ENCODE measurements at places on chromosomes 16 and 17.
A peak's percentile ranks its signal among the peaks of the same experiment; 100 is the strongest.

DNA sequence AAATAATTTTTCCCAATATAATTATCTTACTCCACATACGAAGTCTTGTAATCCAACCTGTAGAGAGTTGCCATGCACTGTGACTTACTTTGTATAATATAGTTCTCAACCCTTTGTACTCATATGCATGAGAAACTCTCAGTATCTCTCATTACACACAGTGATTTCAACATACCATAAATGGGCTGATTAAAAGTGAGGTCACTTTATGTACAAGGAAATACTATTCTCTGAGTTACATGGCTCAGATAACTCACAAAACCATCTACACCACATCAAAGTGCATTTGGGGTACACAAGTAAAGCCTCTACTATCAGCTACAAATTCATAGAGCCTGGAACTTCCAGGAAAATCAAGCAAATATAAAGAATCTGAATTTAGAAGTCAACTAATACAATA is 27.9 kb downstream of the SLFN12 start:
- DNase-seq, result no peak

DNA sequence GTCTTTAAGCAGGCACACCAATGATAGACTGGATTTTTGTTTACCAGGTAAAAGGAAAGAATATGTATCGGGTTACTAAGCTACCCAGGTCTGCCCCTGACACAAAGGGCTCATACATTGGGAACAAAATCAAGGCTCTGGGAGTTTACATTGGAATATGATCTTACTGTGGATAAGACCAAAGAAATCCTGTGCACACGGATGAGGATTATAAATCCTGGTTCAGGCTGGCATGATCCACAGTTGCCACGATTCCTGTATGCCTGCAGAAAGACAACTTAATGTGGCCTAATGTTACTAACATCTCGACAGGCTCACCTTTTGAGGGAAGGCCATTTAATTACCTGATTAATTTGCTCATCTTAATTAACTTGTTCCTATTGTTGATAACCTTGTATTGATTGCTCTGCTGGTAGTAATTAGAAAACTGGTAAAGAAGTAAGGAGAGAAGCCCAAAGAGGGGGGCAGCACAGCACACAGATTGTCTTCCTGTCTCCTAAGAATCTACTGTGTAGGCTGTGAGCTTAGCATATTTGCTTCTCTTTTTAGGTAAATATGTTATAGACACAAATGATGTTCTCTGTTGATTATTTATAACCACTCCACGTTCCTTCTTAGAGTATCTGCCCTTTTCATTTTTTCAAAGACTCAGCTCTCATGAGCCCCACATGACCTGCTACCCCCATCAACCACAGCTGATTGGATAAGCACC is 51.0 kb upstream of the TOX3 start:
- no peak for DNase-seq

GRCh38 chr16:4257646-4258556 is 14.9 kb downstream of the TFAP4 start:
- DNase-seq, result no peak

GRCh38 chr16:77946823-77947222 is 75.5 kb upstream of the CLEC3A start:
- DNase-seq, result no peak

- DNase-seq, result no peak
Measured at GRCh38 chr16:11797957-11798299, 870 bp upstream of the ZC3H7A start.

DNA sequence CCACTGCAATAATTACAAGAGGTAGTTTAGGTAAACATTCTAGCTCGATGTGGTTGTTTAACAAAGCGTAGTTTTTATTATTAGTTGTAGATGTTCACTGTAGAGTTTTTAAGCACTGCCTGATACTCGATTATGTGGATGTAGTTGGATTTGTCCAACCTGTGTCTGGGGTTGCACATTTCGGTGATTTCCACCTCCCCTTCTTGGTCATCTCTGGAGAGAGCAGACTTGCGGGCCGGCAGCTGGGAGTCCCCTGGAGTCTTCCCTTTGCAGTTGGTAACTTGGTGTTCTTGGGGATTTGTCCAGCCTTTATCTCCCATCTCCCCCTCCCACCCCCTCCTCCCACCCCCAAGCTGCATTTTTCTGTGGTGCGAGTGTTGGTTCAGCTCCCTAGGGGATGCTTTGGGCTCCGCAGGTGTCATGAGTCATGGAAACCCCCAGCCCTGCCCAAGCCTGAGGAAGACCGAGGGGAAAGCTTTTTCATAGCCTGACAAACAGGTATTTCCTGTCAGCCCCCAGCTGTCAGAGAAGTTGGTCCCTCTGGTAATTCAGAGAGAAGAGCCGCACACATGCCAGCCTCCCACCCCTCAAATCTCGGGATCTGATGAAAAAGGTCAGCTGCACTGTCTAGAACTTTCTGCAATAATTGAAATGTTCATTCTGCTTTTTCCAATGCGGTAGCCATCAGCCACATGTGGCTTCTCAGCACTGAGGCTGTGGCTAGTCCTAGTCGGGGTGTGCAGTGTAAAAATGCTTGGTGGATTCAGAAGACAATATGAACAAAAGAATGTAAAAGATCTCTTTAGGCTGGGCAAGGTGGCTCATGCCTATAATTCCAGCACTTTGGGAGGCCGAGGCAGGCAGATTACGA is 50.3 kb downstream of the KSR1 start:
- DNase-seq, result no peak

GRCh38 chr17:33653399-33653788 is 360.3 kb upstream of the ASIC2 start:
- no peak for DNase-seq

- DNase-seq, result no peak
Measured at GRCh38 chr17:63120406-63120805, 154.4 kb downstream of the TANC2 start.

- DNase-seq, result no peak
Measured at GRCh38 chr17:39601758-39602532, 5.8 kb downstream of the NEUROD2 start.

DNA sequence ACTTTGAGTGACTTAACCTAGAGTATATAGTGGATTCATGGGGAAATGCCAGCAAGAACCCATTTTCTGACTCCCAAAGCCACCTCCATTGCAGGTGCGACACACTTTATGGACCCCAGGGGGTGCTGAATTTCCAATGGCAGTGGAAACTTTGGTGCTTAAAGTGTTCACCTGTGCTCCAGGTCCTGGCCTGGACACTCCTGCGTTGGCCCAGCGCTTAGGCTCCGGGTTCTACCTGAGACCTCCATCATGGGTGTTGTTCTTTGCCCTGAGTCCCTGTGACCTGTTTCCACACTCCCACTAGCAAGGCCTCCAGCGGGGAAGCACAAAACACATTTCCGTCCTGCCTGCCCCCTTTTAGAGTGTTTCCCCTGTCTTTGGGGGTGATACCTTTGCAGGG is 3.0 kb downstream of the CCNF start:
- DNase-seq, result no peak

GRCh38 chr16:21083729-21084268 is 66.8 kb downstream of the DNAH3 start:
- DNase-seq, result peak; percentile 61

DNA sequence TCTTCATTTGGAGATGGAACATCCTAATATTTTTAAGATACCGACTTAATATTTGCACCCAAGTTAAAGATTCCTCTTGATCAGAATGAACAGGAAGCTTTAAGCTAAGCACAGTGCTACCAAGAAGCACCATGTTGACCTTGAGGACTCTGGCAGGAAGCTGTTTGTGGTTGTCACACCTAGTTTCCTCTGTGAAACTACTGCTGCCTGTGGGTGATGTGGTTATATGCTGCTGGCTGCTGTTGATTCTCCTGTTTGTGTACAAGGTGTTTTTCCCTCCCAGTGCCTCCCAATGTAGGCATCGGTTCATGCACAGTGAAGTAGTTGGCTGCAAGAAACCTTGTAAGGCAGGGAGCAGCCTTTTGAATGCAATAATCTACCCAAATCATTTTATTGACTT is 23.4 kb downstream of the RBL2 start:
- no peak for DNase-seq

DNA sequence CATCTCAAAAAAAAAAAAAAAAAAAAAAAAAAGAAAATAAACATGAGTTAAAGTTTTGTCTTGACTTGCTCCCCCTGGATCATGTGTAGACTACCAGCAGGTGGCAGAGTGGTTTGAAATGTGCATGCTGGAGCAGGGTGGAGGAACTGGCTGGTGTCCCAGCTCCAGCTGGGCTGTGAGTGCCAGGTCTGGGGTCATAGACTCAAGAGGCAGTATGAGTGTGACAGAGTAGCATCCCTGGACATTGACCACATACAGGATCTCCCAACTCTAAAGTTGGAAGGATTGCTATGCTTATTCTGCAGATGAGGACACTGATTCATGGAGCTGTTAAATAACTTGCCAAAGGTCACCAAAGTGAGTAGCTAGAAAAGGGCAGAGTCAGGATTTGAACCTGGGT is 198.0 kb upstream of the MPHOSPH6 start:
- DNase-seq, result peak; percentile 13
